ENCODE measurements at places on chromosomes 16 and 17. TPM values are rescaled to one million over a fixed set of nuclear protein-coding genes. Genes with fewer than 3 reads are reported as not detected.

DNAH3 gene
- total RNA-seq: 4.2 TPM

PERCC1 gene
- 0.27 TPM for total RNA-seq

AGRP gene
- not detected for total RNA-seq

SNRNP25 gene
- total RNA-seq: 48.3 TPM

GDPD1 gene
- total RNA-seq: 3.4 TPM

GRAPL gene
- total RNA-seq: 0.35 TPM

ARHGAP44 gene
- total RNA-seq: 51.5 TPM

- DNase-seq: no peak
Observed at GRCh38 chr16:88310796-88311605, 71.8 kb upstream of the ZNF469 start.

- DNase-seq: no peak
Observed at GRCh38 chr16:47687694-47688093, 226.6 kb downstream of the PHKB start.

DNA sequence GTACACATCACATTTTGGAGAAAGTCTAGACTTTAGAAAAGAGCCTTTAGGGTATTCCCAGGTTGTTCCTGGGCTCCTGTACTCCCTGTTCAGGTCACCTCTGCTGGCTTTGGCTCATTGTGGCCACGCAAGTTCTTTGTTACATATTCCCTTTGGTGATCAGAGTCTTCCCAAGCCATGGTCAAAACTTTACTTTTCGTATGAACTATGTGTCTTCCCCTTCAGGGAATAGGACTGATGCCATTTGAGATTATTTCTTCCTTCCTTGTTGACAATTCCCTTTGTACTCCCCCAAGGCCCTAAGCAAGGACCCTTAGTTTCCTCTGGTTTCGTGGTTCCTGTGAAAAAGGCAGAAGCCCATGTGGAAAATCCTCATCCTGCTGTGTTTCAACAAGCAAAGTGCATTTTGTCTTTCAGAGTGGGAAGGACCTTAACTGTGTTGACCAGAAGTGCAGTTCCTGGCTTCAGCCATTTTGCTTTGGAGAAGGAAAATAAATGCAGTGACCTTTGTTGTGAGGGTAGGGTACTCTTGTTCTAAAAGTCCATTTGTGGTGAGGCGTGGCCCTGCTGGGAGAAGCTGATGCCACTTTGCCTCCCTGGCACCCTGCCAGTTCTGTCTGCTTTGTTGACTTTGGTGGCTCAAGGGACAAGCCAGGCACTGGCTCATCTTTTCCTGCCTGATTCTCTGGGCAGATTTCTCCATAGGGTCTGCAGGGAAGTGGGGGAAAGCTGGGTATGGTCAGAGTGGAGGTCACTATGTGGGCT lies 55.1 kb downstream of the ZNRF1 start:
- DNase-seq: peak; percentile 97

GRCh38 chr16:80819988-80820387 lies 15.6 kb upstream of the CDYL2 start:
- DNase-seq: no peak

DNA sequence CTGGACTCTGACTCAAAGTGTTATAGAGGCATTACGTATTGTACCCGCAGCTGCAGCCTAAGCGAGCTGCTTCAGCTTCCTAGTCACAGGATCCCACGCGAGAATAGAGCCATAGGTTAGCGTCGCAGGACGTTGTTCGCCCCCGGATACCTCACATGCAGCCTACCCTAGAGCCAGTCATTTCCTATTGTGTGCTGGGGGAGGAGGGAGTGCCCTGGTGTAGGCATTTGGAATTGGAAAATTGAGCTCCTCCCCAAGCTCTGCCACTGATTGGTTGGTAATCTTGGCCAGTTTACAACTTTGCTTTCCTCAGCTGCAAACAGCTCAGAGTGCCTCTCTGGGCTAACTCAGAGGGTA lies 530 bp downstream of the NAA60 start:
- DNase-seq: peak; percentile 64

- DNase-seq: no peak
Observed at GRCh38 chr16:81549547-81550431, 105.2 kb downstream of the CMIP start.

DNA sequence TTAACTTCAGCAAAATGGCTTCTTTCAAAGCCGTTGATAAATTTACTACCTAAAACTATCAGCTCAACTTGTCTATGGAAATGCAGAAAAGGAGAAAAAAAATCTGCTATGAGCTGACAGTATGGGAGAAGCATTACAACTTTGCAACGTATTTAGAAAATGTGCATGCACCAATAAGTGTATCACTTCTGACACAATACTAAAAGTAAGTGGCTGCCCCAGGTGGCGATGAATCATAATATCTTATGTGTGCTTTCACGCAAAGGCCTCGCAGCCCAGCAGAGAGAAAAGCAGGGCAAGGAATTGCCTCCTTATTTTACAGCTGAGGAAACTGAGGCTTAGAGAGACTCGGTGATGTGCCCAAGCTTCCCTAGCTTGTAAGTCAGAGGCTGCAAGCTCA lies 101.8 kb downstream of the SALL1 start:
- DNase-seq: no peak

- no peak for DNase-seq
Observed at GRCh38 chr16:212999-213398, 16.2 kb downstream of the LUC7L start.

DNA sequence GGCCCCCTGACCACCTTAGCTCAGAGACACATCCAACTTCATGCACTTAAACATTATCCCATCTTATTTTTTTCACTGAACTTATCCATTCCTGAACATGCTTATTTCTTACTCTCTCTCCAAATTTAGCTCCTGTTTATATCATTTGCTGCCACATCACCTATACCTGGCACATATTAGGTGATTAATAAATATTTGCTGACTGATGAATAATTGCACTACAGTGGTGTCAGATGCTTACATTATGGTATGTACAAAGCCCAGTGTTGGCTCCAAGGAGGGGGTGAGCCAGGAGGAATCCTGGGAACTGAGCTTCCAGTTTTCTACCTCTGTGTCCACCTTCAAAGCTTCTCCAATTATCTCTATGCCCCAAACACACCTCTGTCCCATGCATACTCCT lies 124.0 kb upstream of the PMFBP1 start:
- DNase-seq: no peak

DNA sequence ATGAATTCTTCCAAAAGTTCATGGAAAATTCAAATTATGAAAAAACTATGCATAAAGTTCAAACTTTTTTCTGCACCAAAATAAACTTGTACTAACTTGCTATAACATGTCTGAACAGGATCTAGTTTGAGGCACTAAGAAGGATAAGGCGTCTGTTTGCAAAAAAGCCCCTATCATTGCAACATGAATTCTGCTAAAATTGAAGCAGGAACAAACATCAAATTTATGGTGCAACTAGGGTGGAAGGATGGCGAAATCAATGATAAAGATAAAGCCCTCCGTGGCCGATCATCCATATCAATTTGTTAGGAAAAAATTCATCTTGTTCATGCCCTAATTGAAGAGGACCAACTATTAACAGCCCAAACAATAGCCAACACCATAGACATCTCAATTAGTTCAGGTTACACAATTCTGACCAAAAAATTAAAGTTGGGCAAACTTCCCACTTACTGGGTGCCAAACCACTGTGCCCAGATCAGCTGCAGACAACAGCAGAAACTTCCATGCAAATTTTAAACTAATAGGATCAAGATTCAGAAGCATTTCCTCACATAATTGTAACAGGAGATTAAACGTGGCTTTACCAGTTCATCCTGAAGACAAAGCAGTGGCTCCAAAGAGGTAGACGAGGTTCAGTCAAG lies 12.9 kb downstream of the IL21R start:
- DNase-seq: no peak

GRCh38 chr16:3508736-3509135 lies 7.9 kb downstream of the CLUAP1 start:
- no peak for DNase-seq

GRCh38 chr16:86480444-86480843 lies 29.9 kb upstream of the FOXF1 start:
- DNase-seq: no peak

DNA sequence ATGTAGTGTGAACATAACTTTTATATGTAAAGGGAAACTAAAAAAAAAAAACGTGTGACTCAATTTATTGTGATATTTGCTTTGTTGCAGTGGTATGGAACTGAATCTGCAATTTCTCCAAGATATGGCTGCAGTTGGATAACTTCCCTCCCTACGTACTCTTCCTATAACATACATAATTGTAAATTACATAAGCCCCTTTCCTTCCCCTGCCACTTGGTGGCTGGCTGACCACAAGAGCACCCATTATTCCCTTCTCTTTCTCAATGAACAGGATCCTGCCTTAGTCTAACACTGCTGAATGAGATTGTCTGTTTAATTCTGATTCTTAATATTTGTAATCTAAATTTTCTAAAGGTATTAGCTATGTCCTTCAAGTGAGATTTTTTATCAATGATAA lies 27.8 kb downstream of the CCL4 start:
- DNase-seq: no peak

- DNase-seq: no peak
Observed at GRCh38 chr16:76577003-76577402, 299.8 kb downstream of the CNTNAP4 start.

GRCh38 chr17:1865252-1866037 lies 35.6 kb downstream of the RPA1 start:
- DNase-seq: peak; percentile 63

Measured in colonic mucosa (tissue), 4 donors.